Suppressor macrophage treated with lipopolysaccharide for 4 hours (primary cell): ENCODE measurements at places on chromosomes 12 and 14.

DNA sequence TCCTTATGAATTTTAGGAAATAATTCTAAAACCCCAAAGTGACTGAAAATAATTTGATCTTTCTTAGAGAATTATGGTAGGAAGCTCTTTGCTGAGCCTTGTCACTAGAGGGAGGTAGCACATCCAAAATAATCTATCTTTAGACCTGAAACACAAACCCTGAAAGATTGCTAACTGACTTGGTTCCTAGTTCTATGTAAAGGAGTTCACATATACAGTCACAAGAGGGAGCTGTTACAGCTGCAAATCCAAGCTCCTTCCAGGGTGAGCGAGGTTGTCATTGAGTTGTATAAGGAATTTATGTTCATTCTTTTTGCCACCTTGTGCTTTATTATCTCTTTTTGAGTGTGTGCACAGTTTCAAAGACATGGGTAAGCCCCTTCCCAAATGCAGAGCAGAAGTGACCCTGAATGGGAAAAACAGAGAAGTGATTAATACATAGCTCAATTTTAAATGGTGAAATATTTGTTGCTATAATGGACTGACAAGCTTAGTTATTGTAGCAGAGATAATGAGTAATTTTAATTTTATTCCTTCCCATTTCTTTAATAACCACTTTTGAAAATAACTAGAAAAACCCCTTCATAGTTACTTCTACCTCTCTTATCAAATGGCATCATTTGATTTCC, 387.9 kb downstream of the DAD1 start:
- peak; percentile 44 for DNase-seq

DNA sequence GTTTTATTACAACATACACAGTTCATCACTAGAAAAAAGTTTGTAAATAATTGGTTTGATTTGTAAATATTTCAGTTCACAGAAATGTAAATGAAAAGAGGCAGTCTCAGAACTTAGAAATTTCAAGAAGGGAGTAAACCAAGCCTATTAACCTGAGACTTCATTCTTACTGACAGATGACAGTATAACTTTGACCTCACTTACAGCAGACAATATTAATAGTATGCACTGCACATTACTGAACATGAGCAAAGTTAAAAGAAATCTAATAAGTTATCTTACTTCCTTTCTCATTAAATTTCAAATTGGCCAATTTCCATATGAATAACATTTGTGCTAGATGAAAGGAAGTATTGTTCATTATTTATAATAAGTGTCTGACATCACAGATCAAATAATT, 235.8 kb downstream of the SLC6A15 start:
- DNase-seq, result no peak

- DNase-seq, result no peak
These were observed 6.0 kb upstream of the SPTLC2 start for GRCh38 chr14:77622366-77622961.

- DNase-seq, result peak; percentile 80
These were observed 17.5 kb downstream of the ANAPC5 start for GRCh38 chr12:121334513-121335343.

- DNase-seq, result no peak
These were observed 887.2 kb downstream of the NRXN3 start for GRCh38 chr14:79057333-79057732.
